CD4-positive, alpha-beta T cell treated with Interleukin-15 for 1 hour (primary cell): ENCODE measurements at places on chromosomes 2 and 18.

GRCh38 chr2:54468673-54469072 is 12.5 kb downstream of the SPTBN1 start:
- no peak for DNase-seq

GRCh38 chr2:105806996-105807395 is 62.3 kb downstream of the NCK2 start:
- no peak for DNase-seq

GRCh38 chr2:12596771-12597170 is 120.0 kb upstream of the TRIB2 start:
- no peak for DNase-seq

GRCh38 chr2:3641841-3642421 is 16.1 kb upstream of the ALLC start:
- DNase-seq, result no peak

GRCh38 chr2:36701391-36701795 is 4.9 kb downstream of the VIT start:
- no peak for DNase-seq

DNA sequence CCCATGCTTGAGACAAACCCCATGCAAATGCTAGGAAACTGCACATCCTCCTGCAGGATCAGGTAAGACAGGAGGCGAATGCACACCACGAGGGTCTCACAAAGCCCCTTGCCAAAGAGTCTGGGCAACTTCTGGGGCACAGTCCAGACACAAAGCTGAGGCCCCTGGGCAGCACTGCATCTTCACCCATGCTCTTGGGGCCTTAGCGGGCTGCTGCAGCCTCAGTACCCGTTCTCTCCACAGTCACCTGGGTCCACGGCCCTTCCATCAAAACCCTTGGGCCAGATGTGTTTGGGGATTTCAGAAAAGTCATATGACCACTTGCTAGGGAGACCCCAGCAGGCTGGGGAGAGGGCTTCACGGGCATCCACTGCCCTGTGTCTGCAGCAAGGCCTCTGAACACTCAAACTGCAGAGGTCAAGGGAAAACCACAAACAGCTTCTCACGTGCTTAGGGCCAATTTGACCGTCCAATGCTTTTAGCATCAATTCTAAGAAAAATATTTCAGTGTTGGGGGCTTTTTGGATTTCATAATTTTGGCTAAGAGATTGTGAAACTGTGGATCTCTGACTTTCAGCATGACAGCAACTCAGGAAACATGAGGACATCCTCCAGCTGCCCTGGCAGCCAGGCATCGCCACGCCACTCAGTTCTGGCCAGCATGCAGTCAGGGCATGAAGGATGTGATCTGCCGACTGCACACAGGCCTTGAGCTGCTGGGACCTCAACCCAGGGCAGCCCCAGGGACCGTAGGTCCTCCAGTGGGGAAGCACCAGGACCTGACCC is 20.0 kb downstream of the PASK start:
- no peak for DNase-seq
